T-helper 2 cell (primary cell): ENCODE measurements at places on chromosomes 16 and 17.
A peak's percentile ranks its signal among the peaks of the same experiment; 100 is the strongest.

- no peak for DNase-seq
These were observed 8.7 kb downstream of the CACNG5 start for GRCh38 chr17:66843627-66844026.

DNA sequence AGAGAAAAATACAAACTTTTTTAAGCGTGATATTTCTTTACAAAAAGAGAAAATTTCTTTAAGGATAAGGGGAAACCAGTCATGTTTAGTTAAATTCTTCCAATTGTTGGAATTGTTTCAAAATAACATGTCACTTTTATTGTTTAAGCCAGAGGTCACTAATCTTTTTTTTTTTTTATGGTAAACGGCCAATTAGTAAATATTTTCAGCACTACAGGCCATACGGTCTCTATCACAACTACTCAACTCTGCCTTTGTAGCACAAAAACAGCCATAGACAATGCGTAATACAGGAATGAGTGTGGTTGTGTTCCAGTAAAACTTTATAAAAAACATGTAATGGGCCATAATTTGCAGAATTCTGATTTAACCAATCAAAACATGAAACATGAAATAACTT, 401.4 kb downstream of the GRIN2A start:
- DNase-seq, result no peak

GRCh38 chr16:67750466-67750865, 31.4 kb upstream of the GFOD2 start:
- DNase-seq, result no peak

- DNase-seq, result no peak
These were observed 11.1 kb downstream of the NKD1 start for GRCh38 chr16:50559342-50559741.

DNA sequence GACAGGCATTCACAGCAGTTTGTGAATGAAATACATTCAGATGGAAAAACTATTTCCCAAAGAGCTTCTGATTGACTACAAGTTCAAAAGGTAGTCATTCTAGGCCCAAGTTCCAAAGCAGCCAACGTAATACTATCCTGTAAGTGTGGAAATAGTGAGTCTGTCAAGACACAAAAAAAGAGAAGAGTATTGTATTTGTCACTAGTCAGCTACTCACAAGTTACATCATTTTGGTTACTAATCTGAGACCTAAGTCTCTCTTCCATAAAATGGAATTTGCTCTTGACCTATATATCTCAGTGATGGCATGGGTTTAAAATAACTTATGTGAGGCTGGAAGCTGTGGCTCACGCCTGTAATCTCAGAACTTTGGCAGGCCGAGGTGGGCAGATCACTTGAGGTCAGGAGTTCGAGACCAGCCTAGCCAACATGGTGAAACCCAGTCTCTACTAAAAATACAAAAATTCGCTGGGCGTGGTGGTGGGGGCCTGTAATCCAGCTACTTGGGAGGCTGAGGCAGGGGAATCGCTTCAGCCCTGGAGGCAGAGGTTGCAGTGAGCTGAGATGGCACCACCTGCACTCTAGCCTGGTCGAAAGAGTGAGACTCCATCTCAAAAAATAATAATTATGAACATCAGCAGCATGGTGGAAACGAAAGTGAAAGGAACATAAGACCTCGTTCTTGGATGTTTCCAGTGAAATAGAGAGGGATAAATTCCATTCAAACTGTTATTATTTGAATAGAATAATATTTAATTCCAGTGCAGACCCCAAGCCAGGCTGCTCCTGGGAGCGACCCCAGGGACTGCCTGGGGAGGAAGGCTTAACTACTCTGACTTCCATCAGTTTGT, 2.9 kb downstream of the CMC2 start:
- DNase-seq, result no peak

GRCh38 chr16:22633280-22633679, 122.6 kb downstream of the NPIPB5 start:
- DNase-seq, result no peak

DNA sequence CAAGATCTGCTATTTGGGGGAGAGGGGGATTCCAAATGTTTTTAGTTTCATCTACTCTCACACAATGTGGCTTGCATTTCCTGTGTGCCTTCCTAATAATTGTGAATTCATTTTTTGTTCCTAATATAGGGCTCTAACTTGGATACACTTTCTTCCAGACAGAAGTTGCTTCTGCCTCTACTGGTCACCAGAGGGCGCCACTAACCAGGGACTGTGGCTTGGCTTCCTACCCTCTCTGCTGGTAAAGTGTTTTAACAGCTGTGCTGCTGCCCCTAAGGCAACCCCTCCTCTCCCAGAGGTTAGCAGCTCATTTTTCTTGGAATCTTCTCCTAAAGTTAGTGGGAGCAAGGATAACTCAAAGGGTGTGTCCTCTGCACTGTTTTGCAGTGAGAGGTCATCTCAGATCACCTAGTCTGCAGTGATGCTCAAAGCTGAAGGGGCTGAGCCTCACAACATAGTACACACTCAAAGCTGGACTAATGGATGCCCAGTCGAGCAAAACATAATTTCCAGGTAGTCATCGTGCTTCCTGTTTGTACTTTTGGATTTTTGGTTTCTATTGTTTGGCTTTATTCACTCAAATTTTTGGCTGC, 5.0 kb upstream of the PRSS54 start:
- peak; percentile 31 for DNase-seq

- no peak for DNase-seq
These were observed 928.0 kb upstream of the SOX9 start for GRCh38 chr17:71192848-71193247.

DNA sequence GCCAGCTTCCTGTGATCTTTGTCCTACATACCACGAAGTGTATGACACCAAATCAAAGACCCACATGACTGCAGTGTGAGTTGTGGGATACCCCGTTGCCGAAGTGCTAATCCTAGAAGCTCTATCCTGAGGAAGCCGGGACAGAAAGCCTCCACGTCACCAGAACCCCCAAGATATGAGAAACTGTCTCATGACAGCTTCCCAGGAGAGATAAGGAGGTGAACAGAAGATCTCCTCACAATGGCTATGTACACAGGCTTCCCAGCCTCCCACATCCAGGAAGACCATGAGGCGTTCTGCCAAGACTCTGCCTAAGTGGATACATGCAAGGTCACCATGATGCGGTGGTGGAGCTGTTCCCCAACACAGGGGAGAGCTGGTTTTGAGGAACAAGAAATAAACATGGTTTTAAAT, 37.1 kb downstream of the TRIM25 start:
- DNase-seq, result no peak

DNA sequence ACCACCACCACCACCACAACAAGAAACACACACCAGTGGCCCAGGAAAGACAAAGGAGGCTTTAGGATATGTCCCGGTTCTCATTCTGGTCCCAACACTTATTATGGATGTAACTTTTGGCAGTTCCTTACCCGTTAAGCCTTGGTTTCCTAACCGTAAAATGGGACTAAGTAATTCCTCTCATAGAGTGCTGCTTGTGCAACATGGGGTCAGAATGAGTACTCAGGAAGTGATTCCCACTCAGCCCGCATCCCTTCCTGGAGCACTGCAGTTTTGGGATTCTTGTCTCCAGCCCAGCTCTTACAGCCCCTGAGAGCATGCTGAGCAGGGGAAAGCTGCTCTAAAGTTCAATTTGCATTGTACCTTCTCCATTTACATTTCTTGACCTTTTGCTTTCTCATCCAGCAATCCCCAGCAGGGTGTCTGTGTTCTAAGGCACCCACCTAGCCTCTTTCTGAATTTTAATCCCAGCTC, 262.6 kb downstream of the PRKCA start:
- no peak for DNase-seq

DNA sequence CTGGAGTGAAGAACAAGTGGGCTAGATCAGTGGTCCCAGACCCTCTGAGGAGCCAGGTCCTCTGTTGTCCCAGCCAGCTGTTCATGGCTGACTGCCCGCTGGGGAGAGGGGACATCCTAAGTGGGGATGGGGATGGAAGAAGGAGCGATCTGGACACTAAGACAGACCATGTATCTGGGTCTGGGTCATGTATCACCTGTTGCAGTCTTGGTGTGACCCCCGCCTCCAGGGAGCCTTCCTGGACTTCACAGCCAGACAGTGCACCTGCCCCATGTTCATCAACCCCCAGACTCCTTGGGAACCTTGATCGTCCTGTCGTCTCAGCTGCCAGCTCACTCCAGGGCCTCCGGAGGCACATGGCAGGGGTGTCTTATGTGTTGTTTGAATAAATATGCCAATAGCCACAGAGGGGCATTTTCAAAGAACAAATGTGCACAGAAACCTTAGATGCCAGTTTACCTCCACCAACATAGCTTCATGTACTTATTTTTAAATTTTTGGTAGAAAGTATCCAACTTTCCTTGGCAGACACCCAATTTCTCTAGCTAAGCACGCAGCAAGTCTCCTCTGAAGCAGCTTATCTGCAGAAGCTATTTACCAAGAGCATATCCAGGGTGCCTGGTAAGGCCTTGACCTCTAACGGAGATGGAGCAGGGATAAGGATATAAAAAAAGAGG, 43.2 kb downstream of the CRISPLD2 start:
- no peak for DNase-seq

DNA sequence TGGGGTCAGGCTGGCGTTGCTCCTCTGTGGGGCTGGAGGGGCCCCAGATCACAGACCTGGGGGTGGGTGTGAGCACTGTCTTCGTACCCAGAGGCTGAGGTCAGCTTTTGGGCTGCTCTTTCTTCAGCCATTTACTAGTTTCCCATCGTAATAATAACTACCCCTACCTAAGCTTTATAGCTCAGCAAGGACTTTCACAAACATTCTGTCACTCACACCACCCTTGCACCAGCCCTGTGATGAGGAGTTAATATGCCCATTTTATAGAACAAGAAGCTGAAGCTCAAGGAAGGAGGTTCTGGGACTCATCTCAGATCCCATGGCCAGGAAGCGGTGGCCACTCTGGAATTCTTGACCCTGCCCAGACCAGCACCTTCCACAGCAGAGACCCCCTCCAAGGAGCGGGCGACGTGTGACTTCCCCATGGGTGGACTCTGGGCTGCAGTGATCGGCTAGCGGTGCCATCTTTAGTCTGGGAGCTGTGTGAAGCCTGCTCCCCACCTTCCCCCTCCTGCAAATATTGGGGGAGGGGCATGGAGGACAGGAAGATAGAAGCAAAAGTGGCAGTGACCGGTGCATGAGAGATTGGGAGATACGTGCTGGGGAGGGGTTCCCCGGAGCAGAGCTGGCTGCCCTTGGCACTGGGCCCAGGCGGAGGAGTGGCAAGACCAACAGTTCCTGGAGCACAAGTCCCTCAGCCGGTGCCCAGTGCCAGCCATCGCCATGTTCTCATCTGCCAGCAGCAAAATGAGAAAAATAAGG, 81.8 kb upstream of the TOB1 start:
- DNase-seq, result no peak

DNA sequence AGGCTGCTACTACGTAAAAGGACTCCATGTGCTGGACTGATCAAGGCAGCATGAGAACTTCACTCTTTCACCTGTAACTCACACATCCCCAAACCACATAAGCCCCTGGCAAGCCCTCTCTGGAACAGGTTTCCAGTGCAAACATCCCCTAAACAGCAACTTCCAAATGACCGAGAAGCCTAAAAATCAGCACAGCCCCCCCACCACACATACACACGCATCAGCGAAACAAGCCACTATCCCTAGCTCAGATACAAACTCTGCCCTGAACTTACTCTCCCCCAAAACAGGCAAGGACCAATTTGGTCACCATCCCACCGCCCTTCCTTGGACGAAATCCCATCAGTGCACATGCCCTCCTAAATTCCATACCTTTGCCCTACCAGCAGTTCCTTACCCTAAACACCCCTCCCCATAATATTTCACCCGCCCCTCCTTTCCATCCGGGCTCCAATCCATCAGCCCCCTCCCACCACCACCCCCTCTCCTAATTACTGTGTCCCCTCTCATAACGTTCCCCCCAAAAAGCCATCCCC, 735 bp downstream of the LSM12 start:
- no peak for DNase-seq

DNA sequence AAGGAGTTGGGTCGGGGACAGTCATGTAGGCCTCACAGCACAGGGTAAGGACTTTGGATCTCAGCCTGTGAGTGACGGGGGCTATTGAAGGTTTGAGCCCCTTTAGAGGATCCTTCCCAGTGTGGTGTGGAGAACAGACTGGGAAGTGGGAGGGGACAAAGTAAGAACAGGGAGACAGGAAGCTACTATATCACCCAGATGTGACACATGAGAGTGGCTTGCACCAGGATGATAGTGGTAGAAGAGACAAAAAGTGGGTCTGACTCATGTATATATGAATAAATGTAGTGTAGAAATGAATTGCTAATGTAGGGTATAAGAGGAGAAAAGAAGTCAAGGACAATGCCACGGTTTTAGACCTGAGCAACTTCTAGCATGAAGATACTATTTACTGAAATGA, 4.5 kb downstream of the NUP93 start:
- DNase-seq, result no peak

DNA sequence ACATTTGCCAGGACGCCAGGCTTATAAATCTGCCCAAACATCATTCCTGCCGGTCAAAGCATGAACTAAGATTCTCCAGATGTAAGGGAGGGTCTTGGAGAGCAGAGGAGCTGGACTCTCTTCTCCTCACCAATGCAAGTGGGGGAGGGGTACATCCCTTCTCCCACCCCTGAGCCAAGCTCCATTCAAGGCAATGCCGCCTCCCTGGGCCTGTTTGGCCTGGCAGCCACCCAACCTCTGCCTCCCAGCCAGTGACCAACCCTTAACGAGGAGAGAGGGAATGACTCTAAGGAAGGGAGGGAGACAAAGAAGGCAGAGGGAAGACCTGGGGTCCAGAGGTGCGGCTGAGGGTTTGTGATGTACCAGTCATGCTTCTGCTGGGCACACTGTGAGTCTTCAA, 13.8 kb downstream of the C17orf50 start:
- DNase-seq, result no peak

- no peak for DNase-seq
These were observed 123.4 kb downstream of the ASIC2 start for GRCh38 chr17:33169580-33170285.

- DNase-seq, result no peak
These were observed 81.5 kb downstream of the CA4 start for GRCh38 chr17:60231234-60231633.

DNA sequence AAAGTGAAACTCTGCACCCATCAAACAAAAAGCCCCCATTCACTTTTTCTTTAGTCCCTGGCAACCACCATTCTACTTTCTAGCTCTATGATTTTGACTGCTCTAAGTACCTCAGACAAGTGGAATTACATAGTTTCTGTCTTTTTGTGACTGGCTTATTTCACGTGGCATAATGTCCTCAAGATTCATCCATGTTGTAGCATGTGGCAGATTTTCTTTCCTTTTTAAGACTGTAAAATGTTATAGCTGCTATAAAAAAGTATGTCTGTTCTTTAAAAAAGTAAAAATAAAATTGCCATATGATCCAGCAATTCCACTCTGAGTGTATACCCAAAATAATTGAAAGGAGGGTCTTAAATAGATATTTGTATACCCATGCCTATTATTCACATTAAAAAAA, 429.7 kb downstream of the CDH8 start:
- DNase-seq, result no peak

- no peak for DNase-seq
These were observed 71.6 kb upstream of the CREBBP start for GRCh38 chr16:3951861-3952736.
